T1000 (cell line): ENCODE measurements at places on chromosomes 1 and 21.

DNA sequence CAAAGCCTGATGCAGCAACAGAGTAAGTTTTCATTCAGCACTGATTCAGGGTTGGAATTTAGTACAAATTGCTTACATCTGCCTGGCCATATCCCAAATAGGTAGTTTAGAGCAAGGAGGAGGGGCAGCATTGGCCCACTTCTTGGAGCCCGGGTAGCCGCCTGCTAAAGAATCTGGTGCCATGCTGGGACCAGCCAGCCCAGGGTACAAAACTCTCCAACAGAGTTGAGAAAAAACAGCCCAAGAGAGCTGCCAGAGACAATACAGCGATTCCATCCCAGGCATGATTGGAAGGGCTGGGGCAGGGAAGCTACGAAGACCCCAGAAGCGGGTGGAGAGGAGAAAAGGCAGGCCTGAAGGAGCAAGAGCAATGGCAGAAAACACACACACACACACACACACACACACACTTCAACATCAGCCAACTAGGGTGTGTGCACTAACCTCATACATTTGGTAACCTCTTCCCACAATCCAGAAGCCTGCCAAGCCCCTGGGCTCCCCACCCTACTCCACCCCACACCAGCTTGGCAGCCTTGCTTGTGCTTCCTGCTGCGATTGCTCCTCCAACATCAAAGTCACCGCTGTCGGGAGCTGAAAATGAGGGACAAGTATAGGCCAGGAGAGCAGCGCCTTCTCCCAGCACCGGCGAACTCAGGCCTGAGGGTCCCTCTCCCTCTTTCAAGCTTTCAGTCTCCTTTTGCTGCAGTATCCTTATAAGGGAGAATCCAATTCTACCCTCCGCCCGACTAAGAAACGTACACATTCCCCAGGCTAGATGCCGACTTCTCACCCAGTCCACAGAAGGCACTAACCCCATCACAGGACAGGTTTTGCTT, 1.2 kb downstream of the PIK3C2B start:
- DNase-seq: peak; percentile 34

- DNase-seq: no peak
These were observed at the start of gene TSPEAR for GRCh38 chr21:44711327-44712202. TSS of gene TSPEAR (minus strand) at chr21:44711572. CDS start at chr21:44711514, 58 bp downstream.

- DNase-seq: no peak
These were observed 11.4 kb upstream of the TBX15 start for GRCh38 chr1:118999348-119000071.

DNA sequence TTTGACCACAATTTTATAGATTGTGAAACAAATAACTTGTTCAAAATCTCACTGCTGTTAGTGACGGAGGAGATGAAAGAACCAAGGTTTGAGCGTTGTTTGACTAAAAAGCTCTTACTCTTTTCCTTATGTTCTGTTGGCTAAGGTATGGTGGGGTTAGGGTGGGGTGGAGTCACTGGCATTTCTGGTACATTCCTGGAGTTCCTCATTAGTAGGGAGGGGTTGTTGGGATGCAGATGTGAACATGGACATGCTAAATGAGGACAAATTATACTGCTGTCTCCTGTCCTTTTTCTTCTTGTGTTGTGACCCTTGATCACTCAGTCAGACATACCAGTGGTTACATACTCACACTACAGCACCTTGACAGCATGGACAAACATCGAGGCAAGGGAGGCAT, 26.2 kb upstream of the CD1D start:
- DNase-seq: no peak

DNA sequence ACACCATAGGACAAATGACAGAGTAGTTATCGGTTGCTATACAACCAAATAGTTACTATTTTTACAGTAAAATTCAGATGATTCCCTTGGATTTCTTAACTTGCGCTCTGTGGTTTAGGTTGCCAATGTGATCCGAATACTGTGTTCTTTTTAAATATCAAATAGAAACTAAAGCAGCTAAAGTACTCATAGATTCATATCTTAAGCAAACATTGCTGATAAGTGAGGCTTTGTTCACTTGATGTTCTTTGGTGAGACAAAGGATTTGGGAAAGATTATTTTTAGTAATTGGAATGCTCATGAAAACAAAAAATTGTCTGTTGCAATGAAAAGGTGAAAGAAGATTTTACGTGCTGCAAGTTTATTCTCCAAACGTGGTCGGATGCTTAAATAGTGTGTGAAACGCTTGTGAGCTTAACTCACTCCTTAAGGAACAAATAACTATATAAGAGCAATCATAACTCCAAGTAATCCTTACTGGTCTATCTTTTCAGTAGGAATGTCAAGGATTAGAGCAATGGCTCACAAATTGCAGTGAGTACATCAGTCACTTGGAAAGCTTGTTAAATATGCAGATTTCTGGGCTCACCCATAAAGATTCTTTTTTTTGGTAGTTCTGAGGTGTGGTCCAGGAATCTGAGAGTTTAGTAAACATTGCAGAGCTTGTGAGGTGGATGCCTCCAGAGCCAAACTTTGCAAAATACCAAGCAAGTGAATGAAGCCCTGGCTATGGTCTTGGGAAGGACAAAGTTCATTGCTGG, 31.8 kb upstream of the PDC start:
- DNase-seq: no peak

DNA sequence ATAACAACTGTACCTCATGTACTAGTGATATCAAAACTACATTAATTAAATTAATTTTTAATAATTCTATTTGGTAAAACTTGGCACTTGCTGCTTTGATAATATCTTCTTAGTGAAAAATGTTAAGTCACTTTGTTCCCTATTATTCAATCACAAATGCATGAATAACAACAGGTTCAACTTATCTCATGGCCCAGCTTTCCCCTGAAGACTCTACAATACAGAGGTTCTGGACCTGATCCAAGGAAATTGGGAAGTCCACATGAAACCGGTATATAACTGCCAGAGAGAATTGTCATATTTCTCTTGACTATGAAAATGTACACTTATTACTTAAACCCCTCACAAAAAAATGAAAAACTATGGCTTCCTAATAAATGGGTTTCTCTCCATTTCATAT, 33.9 kb upstream of the PTPRC start:
- no peak for DNase-seq
